Left ventricle myocardium inferior (tissue), 1 donor: ENCODE measurements at places on chromosomes 6 and 20. TPM values are rescaled to one million over a fixed set of nuclear protein-coding genes. Genes with fewer than 3 reads are reported as not detected.

DNA sequence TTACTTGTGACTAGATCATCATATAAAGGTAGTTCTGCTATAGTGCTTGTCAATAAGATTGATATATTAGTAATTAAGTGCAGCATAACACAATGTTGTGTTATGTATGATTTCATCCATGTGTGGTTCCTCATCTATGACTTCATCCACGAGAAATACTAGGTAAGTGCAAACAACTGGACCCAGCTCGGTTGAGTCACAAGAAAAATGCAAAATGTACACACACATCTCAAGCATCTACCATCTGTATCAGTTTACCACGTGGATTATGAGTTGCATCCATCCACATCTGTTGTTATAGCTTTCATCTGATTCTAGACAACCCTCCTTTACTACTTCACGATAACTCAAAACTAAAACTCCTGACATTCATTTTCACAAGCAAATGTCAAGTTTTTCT is 517.0 kb upstream of the CITED2 start:
- no peak for DNase-seq

- DNase-seq = no peak
Observed at GRCh38 chr6:135537741-135538301, 40.3 kb upstream of the AHI1 start.

- DNase-seq = no peak
Observed at GRCh38 chr20:45578231-45578630, 853 bp downstream of the WFDC8 start.

NKX2-4 gene
- total RNA-seq = not detected

DNA sequence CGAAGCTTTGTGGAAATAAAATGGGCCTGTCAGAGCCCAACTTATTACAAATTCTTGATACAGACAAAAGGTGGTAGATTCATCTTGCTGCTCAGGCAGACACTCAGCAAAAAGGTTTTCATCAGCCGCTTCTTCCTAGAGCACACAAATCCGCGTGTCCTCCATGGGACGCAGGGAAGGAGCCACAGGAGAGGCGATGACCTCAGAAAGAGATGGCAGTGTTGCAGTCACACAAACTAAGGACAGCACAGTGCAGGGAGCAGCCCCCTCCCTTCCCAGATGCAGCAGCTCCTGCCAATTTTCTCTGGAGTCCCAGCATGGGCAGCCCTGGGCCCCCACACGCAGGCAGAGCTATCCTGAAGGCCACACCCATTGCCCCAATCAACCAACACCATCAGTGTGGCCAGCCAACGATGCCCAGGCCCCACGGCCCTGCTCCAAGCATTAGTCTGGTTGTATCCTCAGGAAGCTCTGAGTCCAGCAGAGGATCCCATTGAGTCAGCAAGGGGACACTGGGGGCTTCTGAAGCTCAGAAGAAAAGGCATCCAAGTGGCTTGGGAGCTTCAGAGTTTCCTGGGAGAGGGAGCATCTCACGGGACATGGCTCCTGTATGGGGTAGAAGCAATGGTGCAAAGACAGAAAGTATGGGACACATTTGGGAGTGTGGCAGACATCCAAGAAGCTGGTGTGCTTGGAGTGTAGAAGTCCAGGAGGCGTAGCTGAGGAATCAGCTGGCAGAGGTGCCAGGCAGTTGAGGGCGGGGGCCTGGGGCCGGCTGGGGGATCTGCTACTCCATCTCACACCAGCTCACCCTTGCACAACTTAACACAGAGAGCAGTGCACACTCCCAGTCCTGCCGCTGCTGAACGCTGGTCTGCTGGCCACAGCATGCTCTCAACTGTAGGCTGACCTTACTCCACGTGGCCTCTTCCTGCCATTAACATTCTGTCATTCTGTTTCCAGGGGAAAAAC is 142.1 kb upstream of the CST7 start:
- no peak for DNase-seq

PHACTR3 gene
- 4.3 TPM for total RNA-seq

RING1 gene
- 28.4 TPM for total RNA-seq

- DNase-seq = no peak
Observed at GRCh38 chr6:110390404-110390803, 25.0 kb downstream of the DDO start.

TRIM10 gene
- not detected for total RNA-seq

HLA-DRA gene
- total RNA-seq = 87.3 TPM

GRCh38 chr20:37356961-37357371 is 11.0 kb downstream of the SRC start:
- DNase-seq = no peak
